Stimulated activated CD8-positive, alpha-beta memory T cell treated with anti-CD3 and anti-CD28 coated beads, Interleukin-7, amount 100 ng/mL, for 1 hour (primary cell): ENCODE measurements at places on chromosomes 2 and 18.
A peak's percentile ranks its signal among the peaks of the same experiment; 100 is the strongest.

GRCh38 chr2:157592374-157592773, 36.3 kb downstream of the ACVR1C start:
- no peak for DNase-seq

- DNase-seq: no peak
Observed at GRCh38 chr2:205292665-205293295, 389.5 kb upstream of the NRP2 start.

DNA sequence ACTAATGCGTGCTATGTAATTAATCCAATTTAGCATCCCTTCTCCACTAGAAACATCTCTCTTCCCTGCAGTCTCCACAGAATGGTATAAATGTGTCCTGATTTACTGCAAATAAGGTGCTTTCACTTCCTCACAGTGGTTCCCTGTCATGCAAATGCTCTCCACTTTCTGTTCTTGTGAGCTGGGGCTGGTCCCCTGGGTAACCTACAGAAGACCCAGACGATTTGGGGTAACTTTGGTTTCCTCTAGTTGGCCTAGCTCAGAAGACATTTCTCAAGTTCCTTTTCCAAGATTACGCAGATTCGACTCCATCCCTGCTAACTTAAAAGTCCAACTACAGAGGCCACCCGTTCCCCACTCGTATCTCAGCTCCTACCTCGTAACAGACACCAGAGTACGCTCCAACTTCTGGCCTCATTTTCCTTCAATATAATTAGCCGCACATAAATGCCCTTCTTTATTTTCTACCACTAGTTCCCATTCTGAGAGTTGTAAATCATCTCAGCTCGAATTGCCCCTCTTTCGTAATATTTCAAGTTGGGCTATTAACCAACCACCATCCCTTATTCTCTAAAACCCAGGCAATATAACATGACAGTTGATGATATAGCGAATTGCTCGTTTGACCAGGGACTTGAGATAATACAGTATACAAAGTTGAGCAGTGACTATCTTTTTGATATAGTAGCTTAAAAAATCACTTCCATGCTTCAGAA, 28.8 kb upstream of the NEDD4L start:
- DNase-seq: no peak

DNA sequence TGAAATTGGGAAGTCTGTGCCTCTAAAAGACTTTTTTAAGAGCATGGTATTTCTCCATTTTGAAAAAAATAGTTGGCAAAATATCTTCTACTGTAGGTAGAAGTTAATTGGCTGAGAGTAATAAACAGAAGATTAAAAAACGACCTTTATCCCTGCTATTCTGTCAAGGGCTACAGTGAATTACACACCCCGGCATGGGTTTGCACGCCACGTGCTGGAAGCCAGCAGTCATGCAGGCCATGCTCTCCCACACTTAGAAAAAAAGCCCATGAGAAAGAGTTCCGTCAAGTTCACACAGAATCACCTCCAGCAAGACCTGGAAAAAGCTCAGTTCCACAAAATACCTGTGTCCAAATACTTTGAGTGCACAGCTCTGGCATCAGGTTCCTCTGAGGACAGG, 26.8 kb downstream of the FAM110C start:
- DNase-seq: no peak

- no peak for DNase-seq
Observed at GRCh38 chr2:159637988-159638501, 21.7 kb upstream of the BAZ2B start.

GRCh38 chr2:190929919-190930318, 49.3 kb downstream of the GLS start:
- DNase-seq: no peak

GRCh38 chr18:65906621-65907034, 155.8 kb downstream of the CDH7 start:
- DNase-seq: no peak

DNA sequence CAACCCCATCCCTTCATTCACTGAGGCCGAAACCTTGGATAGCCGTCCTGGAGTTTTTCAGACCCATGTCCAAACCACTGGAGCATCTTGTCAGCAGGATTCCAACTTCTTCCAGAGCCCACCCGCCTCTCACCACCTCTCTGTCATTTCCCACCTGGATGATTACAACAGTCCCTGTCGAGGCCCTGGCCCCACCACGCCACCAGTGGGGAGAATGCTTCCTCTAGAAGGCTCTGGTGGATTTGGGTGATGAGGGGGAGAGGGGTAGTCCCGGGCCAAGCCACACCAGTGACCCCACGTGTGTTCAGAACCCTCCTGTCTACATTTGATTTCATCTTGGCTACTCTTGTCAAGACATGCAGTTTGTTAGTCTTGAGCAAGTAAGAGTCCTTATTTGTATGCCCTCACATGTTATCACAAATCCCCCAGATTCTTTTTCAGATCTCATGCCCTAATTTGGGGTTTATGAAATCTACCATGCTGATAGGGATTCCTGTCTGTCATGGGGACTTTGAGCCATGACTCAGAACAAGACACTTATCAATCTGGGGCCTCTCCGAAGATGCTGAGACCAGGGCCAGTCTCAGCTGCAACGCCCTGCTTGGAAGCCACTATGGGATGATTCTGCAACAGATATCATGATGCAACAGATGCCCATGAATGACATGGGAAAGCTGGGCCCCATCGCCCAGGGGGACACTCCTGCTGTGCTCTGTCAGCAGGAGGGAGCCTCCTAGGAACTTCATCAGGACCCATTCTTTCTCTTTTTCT, 186.1 kb downstream of the ZFP36L2 start:
- DNase-seq: no peak

GRCh38 chr2:214649440-214650205, 159.9 kb downstream of the BARD1 start:
- no peak for DNase-seq

DNA sequence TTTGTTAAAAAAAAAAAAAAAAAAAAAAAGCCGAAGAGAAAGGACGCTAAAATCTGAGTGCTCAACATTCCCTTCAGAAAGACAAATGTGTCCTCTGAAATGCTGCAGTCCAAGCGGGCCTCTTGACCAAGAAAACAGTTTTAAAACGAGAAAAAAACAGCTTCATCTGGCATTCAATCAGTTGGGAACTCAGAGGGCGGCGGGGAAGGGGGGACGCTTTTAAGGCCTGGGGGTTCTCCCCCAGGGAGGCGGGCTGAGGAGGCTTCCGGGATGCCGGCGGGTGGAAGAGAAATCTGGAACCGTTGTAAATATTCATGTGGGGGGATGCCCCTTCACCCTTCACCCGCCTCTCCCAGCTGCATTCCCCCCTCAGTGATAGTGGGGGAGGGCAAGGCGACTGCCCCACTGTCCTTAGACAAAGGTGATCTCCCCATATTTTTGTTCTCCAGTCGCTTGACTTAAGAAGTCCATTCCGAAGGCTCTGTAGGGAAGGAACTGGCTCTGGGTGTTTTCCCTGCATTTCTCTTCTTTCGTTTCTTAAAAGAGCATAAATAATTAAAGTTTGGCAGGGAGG, 3.3 kb upstream of the HOXD11 start:
- no peak for DNase-seq

DNA sequence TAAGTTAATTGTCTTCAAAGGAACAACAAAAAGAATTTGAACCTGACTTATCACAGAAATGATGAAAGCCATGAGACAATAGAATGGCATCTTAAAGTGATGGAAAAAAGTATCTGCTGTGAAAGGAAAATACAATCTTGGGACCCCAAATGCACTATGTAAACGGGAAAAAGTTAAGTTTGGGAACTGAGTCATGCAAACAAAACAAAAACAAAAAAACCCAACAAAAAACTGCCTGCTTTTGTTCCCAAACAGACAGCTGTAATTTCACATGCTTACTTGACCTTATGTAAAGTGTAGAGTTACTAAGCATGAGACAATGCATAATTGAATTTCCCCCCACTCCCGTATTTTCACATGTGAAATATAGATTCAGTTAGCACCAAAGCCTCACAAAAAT, 122.1 kb upstream of the RBMS1 start:
- no peak for DNase-seq

GRCh38 chr18:5238371-5238976, 41.4 kb upstream of the AKAIN1 start:
- no peak for DNase-seq

- no peak for DNase-seq
Observed at GRCh38 chr2:1546901-1547300, 133.6 kb downstream of the TPO start.

DNA sequence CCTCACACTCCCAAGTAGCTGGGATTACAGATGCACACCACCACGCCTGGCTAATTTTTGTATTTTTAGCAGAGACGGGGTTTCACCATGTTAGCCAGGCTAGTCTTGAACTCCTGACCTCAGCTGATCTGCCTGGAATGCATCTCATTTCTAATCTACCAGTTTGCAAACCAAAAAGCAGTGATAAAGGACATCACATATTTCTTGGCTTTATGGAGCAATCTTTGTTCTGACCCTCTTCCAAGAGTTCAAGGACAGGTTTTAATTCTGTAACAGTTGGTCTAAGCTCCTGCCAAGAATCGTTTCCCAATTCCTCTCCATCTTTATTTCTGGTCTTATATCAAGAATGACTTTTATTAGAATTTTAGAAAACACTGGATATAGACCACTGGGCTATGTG, 67.7 kb downstream of the SLC40A1 start:
- DNase-seq: no peak

GRCh38 chr2:96103761-96104486, 12.4 kb downstream of the ADRA2B start:
- DNase-seq: no peak

GRCh38 chr18:76134628-76135027, 360.4 kb downstream of the ZNF516 start:
- no peak for DNase-seq

DNA sequence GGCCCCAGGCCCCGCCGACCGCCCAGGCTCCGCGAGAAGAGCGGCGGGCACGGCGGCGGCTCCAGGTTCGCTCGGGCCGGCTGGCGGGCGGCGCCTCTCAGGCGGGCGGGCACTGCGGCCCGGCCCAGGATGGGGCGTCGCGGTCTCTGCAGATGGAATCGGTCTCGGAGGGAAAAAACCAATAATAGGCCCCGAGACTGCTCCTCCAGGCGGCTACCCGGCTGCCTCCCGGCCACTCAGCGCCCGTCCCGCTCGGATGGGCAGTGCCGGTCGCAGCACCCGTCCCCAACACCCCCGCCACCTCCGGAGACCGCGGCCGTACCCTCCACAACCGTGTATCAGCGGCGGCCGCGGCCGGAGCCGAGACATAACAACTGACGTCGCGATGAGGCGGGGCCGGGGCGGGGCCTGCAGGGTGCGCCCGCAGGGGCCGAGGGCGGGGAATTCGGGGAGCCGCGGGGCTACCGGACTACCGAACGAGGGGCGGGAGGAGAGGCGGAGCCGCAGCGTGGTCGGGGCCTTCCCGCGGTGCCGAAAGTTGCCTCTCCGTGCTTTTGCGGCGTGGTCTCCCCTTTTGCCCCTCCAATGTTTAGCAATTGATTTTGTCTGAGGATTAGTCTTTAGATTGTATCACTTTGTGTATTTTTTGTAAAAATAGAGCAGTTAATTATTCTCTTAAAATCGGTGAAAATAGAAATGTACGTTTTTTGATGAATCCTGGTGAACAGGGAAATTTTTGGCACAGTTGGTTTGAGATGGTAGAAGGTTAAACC, at the start of gene RNF103:
Gene RNF103 (minus strand): TSS at position 372 of the 773 bp plus-strand sequence. CDS start 979 bp downstream, outside the sequence.
- DNase-seq: peak; percentile 90

DNA sequence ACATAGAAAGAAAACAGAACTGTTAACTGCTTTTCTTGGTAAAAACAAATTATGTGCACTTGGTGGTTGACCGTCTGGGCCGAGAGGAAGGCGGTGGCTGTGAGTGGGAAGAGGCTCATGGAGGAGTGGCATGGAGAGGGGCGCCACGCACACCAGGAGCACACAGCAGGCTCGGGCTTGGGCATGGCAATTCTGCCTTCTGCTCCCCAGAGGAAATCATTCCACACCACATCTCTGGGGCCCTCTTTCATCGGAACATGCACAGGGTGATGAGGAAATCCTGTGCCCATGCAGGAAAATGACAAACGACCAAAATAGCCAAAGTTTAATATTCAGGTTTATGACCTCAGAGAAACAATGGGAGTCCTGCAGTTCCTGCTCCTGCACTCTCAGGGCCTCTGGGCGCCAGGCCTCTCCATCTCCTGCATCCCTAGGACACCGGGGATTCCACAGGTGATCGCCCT, 26.4 kb downstream of the WDFY1 start:
- DNase-seq: no peak

- DNase-seq: no peak
Observed at GRCh38 chr2:60530660-60531281, 22.7 kb downstream of the BCL11A start.

GRCh38 chr2:229768235-229768634, 53.9 kb upstream of the DNER start:
- no peak for DNase-seq

GRCh38 chr2:402206-402605, 114.3 kb upstream of the ALKAL2 start:
- no peak for DNase-seq
